ENCODE measurements at places on chromosomes 4 and X.
A peak's percentile ranks its signal among the peaks of the same experiment; 100 is the strongest.

GRCh38 chr4:117575850-117576249, 458.4 kb upstream of the NDST3 start:
- DNase-seq: no peak

DNA sequence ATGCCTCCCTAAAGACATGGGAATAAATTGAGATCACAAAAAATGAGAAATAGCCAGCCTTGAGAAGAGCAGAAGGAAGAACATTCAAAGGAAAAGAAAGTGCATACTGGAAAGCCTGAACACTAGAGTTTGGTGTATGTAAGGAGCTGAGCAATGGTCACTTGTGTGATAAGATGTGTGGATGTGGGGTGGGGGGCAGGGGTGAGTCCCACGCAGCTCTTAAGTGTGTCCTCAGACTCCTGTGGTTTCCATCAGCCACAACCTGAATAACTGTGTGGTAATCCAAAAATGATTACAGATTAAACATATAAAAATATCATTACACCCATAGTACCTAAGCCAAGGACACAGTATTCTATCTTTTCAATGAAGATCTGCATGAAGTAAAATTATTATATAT, 59.9 kb downstream of the ELOVL6 start:
- no peak for DNase-seq

DNA sequence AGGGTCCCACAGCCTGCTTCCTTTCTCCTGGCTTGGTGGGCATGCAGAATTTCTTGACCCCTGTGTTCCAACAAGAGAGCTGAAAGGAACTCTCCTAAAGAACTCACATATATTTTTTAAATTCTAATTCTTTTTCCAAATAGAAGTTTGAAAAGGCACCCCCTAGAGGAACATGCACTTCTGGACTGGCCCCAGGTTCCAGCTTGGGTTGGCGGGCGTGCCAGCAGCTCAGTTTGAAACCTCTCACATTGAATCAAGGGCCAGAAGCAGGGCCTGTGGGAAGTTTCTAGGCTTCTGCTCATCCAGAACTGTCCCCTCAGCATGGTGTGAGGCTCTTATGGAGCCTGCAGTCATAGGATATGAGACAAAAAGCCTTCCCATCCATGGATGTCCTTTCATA, 132.6 kb downstream of the ATG4A start:
- DNase-seq: no peak

GRCh38 chr4:108709234-108709633, 53.6 kb downstream of the ETNPPL start:
- no peak for DNase-seq

- DNase-seq: no peak
Measured at GRCh38 chr4:92387459-92388069, 83.8 kb downstream of the GRID2 start.

GRCh38 chrX:67408423-67409079, 135.3 kb upstream of the AR start:
- no peak for DNase-seq

DNA sequence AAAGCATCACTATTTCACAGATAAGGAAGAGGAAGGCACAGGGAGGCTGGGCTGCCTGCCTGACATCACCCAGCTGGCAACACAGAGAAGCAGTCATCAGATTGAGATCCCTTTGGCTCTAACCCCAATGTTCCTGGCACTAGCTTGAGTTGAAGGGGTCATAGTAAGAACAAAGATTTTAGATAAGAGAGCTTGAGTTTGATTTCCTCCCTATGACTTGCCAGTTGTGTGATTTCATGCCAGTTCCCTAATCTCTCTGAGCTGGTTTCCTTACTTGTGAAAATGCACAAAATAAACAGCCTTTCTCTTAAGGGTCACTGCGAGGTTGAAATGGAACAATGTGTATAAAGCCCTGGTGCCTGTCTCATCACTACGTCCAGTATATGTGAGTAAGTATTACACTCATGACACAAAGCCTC, 475.4 kb upstream of the HS3ST1 start:
- DNase-seq: no peak

GRCh38 chrX:108163333-108164082, 71.9 kb downstream of the ATG4A start:
- no peak for DNase-seq

DNA sequence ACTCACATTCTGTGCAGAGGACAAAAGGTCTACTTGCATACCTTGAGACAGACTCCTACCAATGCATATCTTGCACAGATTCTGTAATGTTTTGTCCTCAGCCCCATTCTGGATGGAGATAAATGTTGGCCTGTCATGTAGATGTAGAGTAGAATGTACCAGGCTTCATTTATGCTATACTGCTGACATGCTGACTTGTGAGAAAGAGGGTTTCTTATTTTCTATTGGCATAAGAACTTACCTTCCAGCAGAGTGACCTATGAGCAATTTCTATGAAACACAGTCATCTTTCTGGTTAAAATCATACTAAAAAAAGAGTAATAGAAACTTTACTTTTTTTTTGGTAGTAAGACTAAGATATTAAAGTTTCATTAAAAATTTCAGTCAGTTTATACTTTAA, 17.2 kb downstream of the SLC4A4 start:
- no peak for DNase-seq

DNA sequence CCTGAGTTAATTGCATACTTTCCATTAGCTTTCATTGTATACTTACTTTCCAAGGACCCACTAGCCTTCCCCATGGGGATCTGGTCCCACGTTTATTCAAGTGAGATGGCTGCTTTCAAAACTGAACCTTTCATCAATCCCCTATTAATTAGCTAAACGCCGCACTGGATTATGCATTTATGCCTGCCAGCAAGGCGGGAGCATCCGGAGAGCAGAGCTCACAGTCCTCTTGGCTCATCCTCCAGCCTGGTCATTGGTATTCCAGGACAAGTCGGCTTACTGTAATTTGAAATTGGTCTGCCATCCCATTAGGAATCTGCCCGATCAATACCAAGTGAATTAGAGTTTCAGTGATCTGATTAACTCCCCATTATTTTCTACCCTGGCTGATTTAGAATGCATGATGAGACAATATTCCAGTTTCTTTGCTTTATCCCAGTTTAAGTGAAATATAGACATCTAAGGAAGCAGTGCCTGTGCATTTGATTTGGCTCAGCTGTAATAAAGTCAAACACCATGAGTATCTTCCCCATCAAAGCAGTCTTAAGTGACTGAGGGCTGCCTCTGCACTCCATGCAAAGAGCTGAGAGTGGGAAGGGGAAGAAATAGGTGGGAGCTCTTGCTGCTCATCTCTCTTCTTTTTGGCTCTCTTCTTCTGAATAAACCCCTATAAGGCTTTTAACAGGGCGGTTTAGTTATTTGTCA, 411.4 kb downstream of the GPAT3 start:
- no peak for DNase-seq

DNA sequence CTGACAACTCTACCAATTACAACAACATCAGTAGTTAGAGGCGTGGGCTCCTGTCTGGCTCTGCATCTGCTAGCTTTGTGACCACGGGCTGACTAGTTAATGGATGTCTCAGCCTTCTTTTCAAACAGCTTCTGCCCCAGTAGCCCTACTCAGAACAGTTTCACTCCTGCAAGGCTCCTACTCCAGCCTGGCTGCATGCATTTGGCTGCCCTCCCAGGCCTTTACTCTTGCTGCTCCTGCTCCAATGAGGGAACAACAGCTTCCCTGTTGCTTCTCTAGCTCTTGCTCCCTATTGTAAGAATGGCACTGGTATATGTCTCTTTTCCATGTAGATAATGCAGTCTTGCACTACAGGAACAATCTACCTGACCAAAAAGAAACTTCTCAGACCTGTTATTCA, 93.3 kb downstream of the TTC29 start:
- no peak for DNase-seq

DNA sequence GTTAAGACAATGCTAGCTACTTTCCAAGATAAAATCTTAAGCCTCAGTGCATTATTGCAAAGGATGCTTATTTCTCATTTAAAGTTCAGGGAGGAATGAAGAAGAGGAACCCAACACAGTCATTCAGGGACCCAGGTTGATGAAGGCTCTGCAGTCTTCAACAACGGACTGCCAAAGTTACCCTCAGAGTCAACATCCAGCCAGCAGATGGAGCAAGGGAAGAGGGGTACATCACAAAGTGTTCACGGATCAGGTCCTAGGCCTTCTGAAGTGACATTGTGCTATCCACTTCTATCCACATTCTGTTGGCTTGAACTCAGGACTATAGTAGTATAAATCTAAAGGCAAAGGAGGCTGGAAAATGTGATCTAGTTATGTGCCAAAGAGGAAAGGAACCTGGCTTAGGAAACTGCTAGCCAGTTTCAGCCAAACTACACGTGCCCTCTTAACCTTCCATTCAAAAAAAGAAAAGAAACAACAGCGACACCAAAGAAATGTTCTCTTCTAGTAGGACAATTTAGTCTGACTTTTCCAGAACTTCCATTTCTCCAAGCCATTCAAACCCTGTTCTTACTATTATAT, 28.8 kb downstream of the NKX6-1 start:
- no peak for DNase-seq

GRCh38 chrX:115363372-115363771, 73.9 kb downstream of the LUZP4 start:
- no peak for DNase-seq

GRCh38 chr4:42708625-42709024, 51.7 kb upstream of the ATP8A1 start:
- no peak for DNase-seq

- DNase-seq: no peak
Measured at GRCh38 chr4:47720787-47721186, 117.1 kb downstream of the CORIN start.

- DNase-seq: no peak
Measured at GRCh38 chr4:103915224-103915869, 195.6 kb upstream of the TACR3 start.

GRCh38 chrX:15915959-15916703, 61.5 kb upstream of the AP1S2 start:
- DNase-seq: peak; percentile 30

DNA sequence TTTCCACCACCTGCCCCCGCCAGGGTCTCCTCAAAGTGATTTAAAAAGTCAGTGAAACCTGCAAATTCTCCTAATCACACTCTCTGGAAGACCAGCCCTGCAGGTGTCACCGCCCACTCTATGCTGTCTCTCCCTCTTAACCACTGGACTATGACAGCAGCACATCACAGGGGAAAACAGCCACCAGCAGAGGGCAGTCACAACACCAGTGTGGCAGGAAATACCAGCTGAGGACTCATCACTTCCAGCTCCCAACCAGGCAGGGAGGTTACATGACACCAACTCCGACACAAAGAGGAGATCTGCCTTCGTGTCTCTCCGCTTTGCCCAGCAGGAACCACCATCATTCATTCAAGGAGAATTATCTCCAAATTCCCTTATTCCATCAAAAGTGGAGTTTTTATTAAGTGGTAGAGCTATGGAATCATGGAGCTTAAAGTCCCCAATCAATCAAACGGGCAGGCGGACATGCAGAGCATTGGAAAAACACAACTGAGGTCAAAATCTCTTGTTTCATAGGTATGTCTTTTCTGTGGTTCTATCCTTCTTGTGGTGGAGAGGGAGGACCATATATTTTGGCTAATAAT, 91.3 kb downstream of the NSUN7 start:
- no peak for DNase-seq

DNA sequence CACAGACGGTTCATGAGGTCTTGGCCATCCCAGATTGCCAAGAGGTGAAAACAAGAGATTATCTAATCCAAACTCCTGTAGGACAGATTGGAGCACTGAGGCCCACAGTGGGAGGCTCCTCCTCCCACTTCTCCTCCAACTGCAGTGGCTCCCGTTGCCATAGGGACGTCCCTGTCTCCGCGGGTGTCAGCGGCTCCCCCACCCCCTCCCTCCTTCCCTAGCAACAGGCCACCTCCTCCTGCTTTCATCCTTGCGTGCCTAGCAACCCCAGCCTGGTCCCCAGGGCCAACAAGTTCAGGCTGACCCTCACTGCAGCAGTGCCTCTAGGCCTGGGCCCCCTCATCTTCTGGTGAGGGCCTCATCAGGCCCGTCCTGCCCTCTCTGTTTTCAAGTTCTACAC, 6.8 kb upstream of the IQSEC2 start:
- no peak for DNase-seq

- DNase-seq: no peak
Measured at GRCh38 chr4:44415251-44415650, 33.4 kb downstream of the KCTD8 start.

DNA sequence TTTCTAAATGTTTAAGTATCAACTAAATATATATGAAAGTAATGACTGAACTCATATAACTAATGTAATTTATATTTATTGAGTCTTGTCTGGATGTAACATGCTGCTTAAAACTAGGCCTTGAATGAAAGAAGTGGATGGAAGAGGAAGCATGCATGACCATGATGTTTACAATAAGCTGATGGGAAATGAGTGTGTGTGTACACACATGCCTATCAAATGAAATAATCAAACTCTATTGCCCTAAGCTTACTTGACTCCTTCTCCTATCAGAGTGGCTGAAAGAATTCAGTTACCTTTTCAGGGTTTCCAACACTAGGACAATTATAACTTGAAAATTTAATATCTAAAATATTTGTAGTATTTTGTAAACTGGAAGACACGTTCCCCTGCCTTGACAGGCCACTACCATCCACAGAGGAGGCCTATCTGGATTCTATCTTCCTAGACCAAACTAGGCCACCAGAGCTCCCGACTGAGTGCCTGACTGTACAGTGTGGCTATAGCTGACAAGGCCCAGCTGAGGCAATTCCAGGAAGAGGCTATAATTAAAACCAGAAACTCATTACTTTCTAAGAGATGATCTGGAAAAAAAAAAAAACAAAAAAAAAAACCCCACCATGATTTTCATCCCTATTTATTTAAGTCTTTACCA, 7.6 kb downstream of the ARSJ start:
- DNase-seq: no peak

DNA sequence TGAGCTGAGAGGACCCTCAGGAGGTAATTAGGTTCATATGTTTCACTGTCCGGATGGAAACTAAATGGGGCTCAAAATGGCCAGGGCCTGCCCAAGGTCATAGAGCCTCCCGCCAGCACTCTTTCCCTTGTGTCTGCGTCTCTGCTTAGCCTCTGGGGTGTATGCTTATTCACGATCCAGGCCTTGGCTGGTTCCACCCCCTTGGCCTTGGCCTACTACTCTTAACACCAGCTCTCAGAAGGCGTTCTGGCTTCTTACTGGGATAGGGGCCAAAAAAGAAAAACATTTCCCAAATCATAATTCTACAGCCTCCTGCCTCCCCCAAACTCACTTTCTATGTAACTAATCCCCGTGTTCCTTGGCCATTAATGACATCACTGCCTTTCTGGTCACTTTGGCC, 68.8 kb downstream of the RTL5 start:
- no peak for DNase-seq

GRCh38 chr4:69858690-69859089, 1.3 kb downstream of the SULT1E1 start:
- no peak for DNase-seq

DNA sequence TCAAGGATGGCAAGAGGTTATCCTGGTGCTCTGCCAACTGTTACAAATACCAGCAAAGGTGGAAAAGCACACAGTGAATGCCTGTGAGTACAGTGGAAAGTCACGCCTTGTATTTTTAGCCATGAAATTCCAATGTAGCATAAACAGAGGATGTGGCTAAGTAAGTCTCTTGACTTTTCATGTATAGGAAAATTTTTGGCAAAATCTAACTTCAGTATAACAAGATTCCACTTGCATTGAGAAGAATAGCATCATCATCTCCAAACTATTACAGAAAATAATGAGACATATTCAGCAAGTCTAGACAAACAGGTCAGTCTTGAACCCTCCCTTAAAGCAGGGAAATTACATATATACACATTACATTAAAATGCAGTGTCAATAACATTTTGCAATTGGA, 7.9 kb downstream of the SLC10A6 start:
- DNase-seq: no peak

Data from GF-D8 (cell line).